ENCODE measurements at places on chromosomes 6 and 20.

DNA sequence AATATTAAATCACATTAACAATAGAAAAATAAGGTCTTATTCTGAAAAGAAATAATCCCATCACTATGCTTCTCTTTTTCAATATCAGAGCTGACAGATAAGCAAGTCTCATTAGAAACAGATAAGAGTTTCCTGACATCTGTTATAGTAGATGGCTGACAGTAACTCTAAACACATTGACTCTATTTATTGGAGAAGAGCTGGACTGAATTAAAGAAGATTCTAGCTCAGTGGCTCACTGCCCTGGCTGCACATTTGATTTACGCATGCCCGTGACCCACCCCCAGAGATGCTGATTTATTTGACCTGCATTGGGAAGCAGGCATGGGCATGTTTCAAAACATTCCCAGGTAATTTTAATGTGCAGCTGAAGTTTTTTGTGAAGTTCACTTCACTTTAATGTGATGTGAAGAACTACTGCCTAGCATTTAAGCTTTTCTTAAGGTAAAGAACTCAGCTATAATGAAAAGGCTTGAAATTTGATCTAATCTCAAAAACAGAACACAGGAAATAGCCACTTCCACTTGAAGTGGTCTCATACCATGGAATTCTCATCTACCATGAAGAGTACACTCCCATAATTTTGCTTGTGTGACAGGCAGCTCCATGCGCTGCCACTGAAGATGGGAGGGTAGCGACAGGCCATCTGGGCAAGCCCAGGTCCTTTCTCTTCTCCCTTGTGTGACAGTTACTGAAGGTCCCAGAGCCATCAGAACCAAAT lies 162.3 kb downstream of the TPBG start:
- DNase-seq, result peak; percentile 17

DNA sequence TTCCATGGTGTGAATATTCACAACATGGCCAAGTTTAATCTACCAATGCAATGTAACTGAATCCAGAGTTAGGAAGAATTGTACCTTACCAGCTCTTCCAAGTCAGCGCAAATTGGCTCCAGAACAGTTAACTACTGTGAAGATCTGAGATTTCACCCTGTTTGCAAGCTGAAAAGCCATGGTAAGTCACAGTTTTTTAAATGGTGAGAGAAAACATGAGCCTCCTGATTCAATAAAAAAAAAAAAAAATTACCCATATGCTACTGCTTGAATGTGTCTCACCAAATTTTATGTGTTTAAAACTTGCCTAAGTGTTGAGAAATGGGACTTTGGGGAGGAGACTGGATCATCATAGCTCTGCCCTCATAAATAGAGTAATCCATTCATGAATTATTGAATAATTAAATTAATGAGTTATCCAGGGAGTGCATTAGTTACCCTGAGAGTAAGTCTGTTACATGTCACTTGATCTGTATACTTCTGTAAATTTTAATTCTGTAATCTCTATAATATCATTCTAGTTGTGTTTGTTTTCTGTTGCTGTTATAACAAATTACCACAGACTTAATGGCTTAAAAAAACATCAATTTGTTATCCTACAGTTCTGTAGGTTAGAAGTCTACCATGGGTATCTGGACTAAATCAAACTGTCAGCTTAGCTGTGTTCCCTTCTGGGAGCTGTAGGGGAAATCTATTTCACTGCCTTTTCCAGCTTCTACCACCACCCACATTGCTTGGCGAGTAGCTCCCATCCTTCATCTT lies 1355.9 kb downstream of the GRIK2 start:
- DNase-seq, result no peak

DNA sequence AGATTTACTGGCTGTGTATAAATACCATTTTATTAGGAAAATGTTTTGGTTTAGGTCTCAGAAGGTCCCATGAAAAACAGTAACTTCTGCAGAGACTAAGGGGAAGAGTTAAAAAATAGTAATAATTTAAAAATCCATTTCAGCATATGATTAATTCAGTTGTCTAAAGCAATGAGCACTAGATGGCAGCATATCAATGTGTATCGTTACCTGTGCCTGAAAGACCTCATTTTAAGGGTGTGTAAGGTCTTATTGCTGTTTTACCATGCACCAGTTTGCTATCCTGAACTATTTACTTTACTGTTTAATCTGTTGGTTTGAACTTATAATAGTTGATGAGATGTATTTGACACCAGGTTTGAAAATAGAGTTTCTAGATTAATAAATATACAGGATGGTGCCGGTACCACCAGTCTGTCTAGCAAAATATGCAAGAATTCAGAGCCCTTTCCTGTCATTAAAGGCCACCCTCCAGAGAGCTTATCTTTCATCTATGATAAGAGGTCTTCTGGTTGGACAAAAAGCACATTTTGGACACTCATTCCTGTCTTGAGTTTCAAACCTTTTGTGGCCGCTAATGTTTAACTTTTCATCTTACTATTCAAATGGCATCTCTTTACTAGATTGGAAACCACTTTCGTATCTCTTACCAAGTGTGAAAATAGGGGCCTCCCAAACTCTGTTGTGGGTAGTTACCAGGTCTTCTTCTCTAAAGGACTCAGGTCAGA lies 8.9 kb upstream of the AHI1 start:
- DNase-seq, result peak; percentile 60

DNA sequence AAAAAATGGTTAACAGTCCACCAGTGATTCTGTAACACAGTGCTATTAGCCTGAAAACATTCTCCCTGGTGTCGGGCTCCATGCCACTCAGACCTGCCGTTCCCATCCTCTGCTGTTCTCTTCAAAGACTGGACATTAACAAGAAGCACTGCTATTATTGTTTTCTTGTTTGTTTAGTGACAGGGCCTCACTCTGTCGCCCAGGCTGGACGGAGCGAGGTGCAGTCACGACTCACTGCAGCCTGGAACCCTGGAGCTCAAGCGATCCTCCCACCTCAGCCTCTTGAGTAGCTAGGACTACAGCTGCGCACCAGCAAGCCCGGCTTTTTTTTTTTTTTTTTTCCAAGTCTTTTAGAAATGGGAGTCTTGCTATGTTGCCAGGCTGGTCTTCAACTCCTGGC lies 9.6 kb downstream of the RMND1 start:
- DNase-seq, result no peak

DNA sequence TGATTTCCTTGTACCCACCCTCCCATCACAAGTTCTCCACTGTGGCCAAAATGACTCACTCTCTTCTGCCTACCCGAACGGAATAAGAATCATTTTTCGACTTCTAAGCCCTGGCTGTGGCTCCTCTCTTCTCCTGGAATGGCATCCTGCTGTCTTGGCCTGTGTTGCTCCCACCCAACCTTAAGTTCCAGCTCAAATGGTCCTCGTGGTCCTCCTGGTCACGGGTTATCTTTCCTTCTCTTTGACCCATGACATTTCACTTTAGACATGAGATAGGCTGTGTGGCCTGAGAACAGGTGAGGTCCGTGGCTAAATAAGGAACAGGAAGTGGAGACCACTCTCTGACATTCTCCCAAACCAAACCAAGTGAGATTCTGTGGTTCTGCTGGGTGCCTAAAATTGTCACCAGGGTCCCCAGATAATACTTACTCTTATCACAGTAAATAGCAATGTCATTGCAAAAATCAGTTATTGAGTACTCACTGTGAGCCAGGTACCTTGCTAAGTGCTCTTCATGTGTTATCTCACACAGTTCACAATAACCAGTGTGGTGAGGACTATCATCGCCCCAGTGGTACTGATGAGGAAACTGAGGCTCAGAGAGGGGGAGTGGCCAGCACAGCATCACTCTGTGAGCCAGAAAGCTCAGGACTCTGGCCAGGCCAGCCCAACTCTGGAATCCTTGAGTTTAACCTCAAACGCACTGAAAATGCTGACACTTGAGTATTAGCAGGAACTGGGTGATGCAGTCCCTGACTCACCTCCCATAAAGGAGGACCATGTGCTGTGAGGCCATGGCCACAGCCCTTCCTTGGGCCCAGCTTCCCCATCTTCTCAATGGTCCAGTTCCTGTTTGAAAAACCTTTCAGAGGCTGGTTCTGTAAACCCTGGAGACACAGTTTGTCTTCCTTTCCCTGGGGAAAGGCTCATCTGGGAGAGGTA lies 74.8 kb upstream of the SIRPA start:
- DNase-seq, result peak; percentile 72

GRCh38 chr6:26217714-26218075 lies 130.5 kb downstream of the HFE start:
- DNase-seq, result peak; percentile 38

- DNase-seq, result peak; percentile 69
Observed at GRCh38 chr6:25006565-25007001, 70.8 kb upstream of the RIPOR2 start.

- DNase-seq, result no peak
Observed at GRCh38 chr6:119035459-119035858, 43.0 kb downstream of the FAM184A start.

DNA sequence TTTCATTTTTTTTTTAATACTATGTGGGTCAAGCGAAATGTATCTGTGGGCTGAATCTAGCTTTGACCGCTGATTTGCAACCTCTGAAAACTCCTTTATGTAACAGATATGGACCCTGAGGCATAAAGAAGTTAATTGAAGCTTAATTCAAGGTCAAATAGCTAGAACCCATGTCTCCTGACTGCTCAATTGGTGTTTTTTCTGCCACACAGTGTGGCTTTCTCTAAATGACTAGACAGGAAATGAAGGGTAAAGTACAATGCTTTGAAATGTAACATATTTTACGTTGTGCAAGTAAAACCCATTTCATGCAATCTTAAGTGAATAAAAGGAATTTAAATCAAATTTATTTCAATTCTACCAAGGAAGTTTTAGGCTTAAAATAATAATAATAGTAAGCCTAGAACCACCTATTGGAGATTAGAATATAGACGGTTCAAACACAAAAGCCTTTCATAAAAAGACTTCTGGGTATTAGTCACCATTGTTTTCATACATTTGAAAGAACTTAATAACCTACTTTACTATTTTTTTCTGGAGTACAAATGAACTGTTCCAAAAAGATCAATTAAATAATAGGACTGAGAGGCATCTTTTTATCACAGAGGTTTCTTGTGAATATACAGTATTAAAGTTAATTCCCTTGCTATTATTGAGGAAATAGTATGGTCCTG lies 279.8 kb downstream of the EPHA7 start:
- DNase-seq, result no peak

DNA sequence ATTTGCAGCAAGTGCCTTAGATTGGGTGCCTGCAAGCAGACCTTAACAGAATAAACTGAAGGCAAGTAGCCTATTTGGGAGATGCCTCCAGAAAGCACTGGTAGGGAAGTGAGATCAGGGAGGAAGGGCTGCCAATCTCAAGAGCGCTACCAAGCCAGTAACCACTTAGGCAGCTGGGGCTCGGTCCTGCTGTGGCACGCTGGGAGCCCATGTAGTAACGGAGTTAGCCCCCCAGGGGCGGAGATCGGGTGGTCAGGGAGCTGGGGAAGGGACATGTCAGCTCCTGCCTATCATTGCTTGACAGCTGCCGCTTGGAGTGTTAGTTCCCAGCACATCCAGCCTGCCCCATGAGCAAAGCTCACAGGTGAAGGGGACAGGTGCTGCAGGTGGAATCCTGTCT lies 127.0 kb downstream of the CEBPB start:
- DNase-seq, result peak; percentile 55

- no peak for DNase-seq
Observed at GRCh38 chr6:38378801-38379200, 260.9 kb downstream of the BTBD9 start.

- no peak for DNase-seq
Observed at GRCh38 chr6:56393615-56394612, 146.5 kb upstream of the COL21A1 start.

- no peak for DNase-seq
Observed at GRCh38 chr6:108839083-108839642, 9.1 kb upstream of the ARMC2 start.

DNA sequence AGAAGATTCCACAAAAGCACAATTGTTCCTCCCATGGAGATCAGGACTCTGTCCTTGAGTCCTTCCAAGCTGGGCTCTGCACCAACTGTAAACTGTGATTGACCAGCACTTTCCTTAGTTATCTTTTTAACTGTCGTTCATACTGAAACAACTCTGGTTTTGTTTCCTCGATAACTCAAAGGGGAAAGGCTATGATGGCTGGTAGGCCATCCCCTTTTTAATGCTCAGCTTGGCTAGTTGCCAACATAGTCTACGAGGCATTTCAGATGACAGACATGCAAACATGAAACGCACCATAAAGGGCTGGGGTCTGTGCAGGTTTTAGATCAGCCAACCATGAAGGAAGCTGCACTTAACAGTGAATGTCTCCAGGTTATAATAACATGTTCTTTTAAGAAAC lies 497.1 kb upstream of the ARID1B start:
- DNase-seq, result no peak

DNA sequence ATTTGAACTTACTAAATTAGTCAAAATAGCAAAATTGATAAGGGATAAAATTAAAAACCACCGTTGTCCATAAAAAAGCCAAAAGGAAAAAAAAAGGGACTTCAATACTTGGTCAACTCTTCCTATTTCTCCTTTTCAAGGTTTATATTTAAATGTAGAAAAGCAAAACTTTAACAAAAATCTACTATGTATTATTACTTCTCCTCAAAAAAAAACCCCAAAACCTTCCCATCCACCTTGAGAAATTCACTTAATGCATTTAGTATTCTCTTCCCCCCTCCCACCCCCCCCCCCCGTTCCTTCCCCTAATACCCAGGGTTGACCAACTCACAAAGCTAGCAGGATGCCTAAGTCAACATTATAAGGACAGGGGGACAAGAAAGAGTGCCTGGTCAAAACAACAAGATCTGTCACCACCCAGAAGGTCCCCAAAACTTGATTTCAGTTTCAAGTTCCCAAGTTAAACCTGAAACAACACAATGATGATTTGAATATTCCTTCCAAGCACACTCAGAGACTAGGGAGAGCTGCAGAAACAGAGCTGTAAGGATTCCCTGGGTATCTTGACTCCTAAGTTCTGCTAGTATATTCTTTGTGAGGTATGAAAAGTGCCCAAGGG lies 14.6 kb downstream of the GMDS start:
- DNase-seq, result no peak

DNA sequence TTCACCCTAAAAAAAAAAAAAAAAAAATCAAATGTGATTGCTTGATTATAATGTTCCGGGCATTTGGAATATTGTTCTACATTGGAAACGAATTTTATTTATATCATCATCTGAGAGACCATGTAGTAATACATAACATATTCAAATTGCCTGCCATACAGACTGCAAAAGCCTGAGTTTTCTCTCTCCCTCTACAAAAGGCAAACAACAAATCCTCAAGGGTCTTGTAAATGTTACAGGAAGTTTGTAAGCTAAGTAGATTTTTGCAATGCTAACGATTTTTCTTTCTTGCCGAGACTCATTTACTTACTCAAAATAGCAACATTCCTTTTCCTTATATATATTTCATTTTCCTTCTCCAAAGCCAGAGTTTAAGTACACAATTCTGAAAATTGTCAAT lies 49.0 kb upstream of the HTR1E start:
- DNase-seq, result no peak

- DNase-seq, result peak; percentile 44
Observed at GRCh38 chr6:90431576-90431975, 134.9 kb upstream of the BACH2 start.

DNA sequence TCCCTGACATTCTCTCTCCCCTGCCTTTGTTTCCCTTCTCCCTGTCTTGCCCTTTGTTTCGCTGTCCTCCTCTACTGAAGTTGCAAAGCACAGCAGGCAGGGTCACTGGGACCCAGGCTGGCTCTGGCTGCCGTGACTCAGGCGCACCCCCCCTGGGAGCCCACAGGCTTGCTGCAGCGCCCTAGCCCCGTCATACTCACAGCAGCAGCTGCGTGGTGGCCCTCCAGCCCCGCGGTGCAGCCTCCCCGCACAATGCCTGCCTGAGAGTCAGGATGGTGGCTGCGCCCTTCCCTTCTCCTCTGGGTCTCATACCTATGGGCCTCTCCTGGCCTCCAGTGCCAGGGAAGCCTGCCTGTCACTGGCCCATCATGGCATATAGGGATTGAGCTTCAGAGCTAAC lies 41.7 kb downstream of the TXNDC5 start:
- DNase-seq, result no peak

GRCh38 chr6:53584726-53585125 lies 39.8 kb upstream of the GCLC start:
- no peak for DNase-seq
